Hepatocyte (in vitro differentiated cells): ENCODE measurements at places on chromosomes 12 and 14. TPM values are rescaled to one million over a fixed set of nuclear protein-coding genes. Genes with fewer than 3 reads are reported as not detected.

GRCh38 chr12:128693115-128693514 is 130.6 kb downstream of the SLC15A4 start:
- no peaks in the 10 kb centered on the region for H3K4me1 ChIP-seq
- H3K36me3 ChIP-seq: no peaks in the 10 kb centered on the region
- H3K27ac ChIP-seq: no peak overlapping the region
- DNase-seq: no peak
- H3K27me3 ChIP-seq: no peaks in the 10 kb centered on the region

EML5 gene
- polyA plus RNA-seq: 0.15 TPM in 1 of 2 replicates, not detected in the other

TAS2R8 gene
- polyA plus RNA-seq: not detected in 2 replicates

TSPAN8 gene
- polyA plus RNA-seq: 292 and 312 TPM in 2 replicates

DNA sequence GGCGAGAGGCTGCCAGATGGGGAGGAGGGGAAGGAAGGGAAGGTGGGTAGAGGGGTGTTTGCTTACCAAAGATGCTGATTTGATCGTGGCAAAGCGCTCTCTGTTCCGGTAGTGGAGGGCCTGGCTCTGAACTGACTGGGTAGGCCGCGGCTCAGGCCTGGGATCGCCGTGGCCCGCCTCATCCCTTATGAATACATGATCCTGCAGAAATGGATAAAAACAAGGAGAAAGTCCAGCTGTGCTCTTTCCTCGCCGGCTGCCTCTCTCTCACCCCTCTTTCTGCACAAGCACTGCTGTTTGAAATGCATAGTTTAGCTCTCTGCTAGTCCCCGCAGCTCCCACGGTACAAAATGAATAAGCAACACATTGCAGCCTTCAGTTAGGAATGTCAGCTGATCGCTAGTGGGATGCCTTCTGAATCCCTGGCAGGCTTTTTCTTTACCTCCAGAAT is 53.8 kb downstream of the PEBP1 start:
- H3K27me3 ChIP-seq: no peaks in the 10 kb centered on the region
- no peaks in the 10 kb centered on the region for H3K36me3 ChIP-seq
- peak overlapping the region; percentile 4 for H3K4me3 ChIP-seq
- peak; percentile 33 for DNase-seq
- peak overlapping the region; percentile 86 for H3K27ac ChIP-seq

DNA sequence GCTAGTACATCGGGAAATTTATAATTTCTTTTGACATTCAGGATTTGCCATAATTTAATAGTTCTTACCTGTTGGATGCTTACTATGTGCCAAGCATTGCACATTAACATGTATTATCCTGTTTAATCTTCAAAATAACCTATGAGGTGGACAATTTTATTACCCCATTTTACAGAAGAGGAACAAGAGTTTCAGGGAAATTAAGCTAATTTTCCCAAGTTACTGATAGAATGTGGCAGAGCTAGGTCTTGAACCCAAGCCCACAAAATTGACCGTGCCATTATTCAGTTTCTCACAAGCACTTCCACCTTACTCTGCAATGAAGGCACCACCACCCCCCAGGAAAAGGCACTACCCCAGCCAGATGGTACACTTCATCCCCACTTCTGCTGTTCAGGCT is 161.1 kb upstream of the PLEKHG7 start:
- no peaks in the 10 kb centered on the region for H3K27me3 ChIP-seq
- DNase-seq: no peak
- no peak overlapping the region for H3K4me3 ChIP-seq

DNA sequence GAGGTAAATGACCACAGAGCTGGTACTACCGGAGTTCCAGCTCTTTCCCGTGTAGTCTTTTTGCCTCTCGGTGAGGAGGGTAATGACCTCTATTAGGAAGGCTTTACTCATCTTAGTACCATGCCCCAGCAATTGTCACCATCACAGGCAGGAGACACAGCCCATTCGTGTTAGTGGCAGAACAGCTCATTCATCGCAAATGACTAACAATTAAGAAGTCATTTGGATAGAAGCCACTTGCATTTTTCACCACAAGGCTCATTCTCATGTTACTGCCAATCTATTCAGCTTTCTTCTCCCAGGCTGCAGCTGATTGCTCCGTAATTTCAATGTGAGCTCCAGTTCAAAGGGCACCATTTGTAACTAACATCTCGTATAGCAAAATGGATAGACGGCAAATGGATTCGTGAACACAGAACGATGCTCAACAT is 718.8 kb upstream of the TMEM132C start:
- H3K27me3 ChIP-seq: no peaks in the 10 kb centered on the region
- DNase-seq: no peak

TSPAN19 gene
- polyA plus RNA-seq: not detected in 2 replicates

GRCh38 chr14:89650077-89650978 is 233.3 kb upstream of the FOXN3 start:
- no peaks in the 10 kb centered on the region for H3K4me1 ChIP-seq
- H3K27ac ChIP-seq: no peak overlapping the region
- no peak for DNase-seq
- H3K27me3 ChIP-seq: no peaks in the 10 kb centered on the region
- no peak overlapping the region for H3K4me3 ChIP-seq
